ENCODE measurements at places on chromosomes 3 and 15. TPM values are rescaled to one million over a fixed set of nuclear protein-coding genes. Genes with fewer than 3 reads are reported as not detected.

CERS3 gene
- total RNA-seq = not detected

REC114 gene
- total RNA-seq = not detected

GRM7 gene
- total RNA-seq = not detected

GNAT1 gene
- total RNA-seq = not detected

TMC3 gene
- 0.32 TPM for total RNA-seq

PLCB2 gene
- total RNA-seq = 1.1 TPM

UBA7 gene
- 27.5 TPM for total RNA-seq

GP9 gene
- not detected for total RNA-seq

NANOGP8 gene
- not detected for total RNA-seq

GAP43 gene
- total RNA-seq = not detected

TPRG1 gene
- total RNA-seq = 5.8 TPM

SERINC4 gene
- total RNA-seq = not detected

ACTC1 gene
- total RNA-seq = not detected

CCR8 gene
- total RNA-seq = not detected

OR5K4 gene
- not detected for total RNA-seq

CD200R1 gene
- total RNA-seq = not detected

CILP gene
- total RNA-seq = 0.16 TPM

CLDN16 gene
- not detected for total RNA-seq

PPCDC gene
- total RNA-seq = 10.2 TPM

APBA2 gene
- total RNA-seq = 11.0 TPM

ADAMTS17 gene
- total RNA-seq = 0.90 TPM

MAGI1 gene
- total RNA-seq = 12.8 TPM

PPP1R14D gene
- total RNA-seq = not detected

CADM2 gene
- not detected for total RNA-seq

INSYN1 gene
- 2.9 TPM for total RNA-seq

TLE3 gene
- 48.0 TPM for total RNA-seq

GALNT15 gene
- total RNA-seq = 13.4 TPM

MAPKBP1 gene
- total RNA-seq = 4.9 TPM

WDR93 gene
- total RNA-seq = not detected

A4GNT gene
- not detected for total RNA-seq

CLDN18 gene
- not detected for total RNA-seq

FHIT gene
- total RNA-seq = 1.1 TPM

IL17RC gene
- 50.9 TPM for total RNA-seq

FBN1 gene
- 1,039 TPM for total RNA-seq

MCF2L2 gene
- 0.18 TPM for total RNA-seq

IP6K1 gene
- 36.5 TPM for total RNA-seq

RTP4 gene
- 0.18 TPM for total RNA-seq

ECE2 gene
- not detected for total RNA-seq

ZNF660 gene
- total RNA-seq = 0.32 TPM

IMPG2 gene
- total RNA-seq = not detected

MYO5C gene
- total RNA-seq = not detected

Data from cardiac atrium fibroblast (primary cell).